Stimulated activated CD4-positive, alpha-beta T cell treated with anti-CD3 and anti-CD28 coated beads, Interleukin-15, amount 100 ng/mL, for 1 hour (primary cell): ENCODE measurements at places on chromosomes 2 and 18.

- DNase-seq = no peak
Observed at GRCh38 chr2:11103984-11104793, 51.1 kb upstream of the SLC66A3 start.

DNA sequence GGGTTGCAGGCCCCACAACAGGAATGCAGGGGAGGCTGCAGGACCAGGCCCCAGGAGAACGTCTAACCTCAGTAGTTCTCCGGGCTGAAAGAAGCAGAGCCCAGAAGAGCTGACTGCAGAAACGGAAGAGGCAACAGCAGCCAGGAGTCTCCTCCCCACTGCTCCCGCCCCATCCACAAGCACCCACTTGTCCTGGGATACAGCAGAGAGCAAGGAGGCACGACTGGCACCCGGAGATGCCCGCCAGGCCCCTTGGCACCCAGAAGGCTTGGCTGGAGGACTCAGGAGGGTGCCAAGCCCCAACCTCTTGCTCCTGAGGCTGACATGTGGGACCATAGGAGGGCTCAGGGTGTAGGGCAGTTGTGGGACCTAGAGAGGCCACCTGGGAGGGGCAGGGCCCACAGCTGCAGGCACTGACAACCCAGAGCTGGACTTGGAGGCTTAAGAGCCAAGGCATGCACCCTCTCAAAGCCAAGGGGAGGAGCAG, 29.0 kb upstream of the TNS1 start:
- DNase-seq = no peak

DNA sequence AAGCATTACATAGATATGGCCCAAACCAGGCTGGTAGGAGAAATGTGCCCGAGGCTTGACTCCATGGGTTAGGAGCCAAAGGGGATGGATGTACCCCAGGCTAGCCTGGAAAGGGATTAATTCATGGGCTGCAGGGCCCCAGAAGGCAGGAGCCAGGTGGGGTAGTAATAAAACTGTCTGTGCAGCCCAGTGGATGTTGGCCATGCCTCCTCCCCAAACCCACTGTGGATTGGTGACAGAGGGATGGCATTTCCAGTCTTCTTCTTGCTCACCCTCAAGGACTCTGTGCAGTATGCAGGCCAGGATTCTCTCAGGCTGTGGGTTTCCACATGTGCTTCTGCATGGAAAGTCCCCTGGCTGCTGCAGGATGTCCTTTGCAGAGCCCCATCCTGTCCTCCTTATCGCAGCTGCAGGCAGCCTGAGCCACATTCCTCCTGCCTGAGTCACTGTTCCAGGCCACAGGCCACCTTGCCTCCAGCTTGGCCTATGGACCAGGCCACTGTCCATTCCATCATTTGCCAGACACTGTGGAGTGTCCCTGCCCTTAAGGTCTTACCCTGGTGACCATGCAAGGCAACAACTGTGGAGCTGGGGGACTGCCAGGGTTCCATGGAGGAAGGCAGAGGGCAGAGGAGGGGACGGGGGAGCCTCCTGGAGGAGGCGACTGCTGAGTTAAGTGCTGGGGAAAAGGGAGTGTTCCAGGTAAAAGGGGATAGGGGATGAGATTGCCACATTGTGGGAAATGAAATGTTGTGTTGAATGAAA, 38.9 kb downstream of the INO80C start:
- DNase-seq = no peak

DNA sequence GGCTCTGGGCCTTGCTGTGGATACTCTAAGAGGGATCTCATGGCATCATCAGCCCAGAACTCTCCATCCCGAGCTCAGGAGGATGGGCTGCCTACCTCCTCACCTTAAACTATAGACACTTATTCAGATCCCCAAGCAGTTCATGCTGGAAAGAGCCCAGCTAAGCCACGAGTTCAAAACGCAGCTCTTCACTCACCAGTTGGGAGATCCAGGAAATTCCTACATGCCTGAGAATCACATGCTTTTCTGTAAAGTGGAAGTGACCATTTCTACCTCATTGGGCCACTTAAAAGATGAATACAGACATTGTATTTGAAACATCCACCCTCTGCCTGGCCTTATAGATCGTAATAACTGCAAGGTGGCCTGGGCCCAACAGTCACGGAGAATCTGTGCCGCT, 6.6 kb downstream of the ATOH8 start:
- DNase-seq = no peak

- no peak for DNase-seq
Observed at GRCh38 chr2:25369439-25369838, 27.7 kb upstream of the DNMT3A start.

GRCh38 chr2:195600778-195601177, 56.2 kb upstream of the SLC39A10 start:
- no peak for DNase-seq

GRCh38 chr2:240208096-240208495, 67.6 kb upstream of the OTOS start:
- no peak for DNase-seq

DNA sequence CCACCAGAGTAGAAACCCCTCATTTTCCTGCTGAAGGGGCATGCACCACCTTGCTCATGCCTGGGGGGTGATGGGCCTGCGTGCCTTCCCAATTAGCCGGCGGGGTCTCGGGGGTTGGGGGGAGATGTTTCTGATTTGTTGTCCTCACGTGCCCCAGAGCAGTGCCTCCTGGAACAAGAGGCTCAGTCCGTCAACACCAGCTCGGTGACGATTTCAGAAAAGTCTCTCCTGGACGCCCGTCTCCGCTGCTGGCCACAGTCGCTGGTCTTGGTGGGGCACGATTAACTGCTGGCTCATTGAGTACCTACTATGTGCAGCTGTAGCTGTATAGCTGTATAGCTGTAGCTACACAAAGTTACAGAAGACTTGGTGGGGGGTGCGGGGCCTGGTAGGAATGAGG, 4.4 kb downstream of the ACKR3 start:
- DNase-seq = no peak

DNA sequence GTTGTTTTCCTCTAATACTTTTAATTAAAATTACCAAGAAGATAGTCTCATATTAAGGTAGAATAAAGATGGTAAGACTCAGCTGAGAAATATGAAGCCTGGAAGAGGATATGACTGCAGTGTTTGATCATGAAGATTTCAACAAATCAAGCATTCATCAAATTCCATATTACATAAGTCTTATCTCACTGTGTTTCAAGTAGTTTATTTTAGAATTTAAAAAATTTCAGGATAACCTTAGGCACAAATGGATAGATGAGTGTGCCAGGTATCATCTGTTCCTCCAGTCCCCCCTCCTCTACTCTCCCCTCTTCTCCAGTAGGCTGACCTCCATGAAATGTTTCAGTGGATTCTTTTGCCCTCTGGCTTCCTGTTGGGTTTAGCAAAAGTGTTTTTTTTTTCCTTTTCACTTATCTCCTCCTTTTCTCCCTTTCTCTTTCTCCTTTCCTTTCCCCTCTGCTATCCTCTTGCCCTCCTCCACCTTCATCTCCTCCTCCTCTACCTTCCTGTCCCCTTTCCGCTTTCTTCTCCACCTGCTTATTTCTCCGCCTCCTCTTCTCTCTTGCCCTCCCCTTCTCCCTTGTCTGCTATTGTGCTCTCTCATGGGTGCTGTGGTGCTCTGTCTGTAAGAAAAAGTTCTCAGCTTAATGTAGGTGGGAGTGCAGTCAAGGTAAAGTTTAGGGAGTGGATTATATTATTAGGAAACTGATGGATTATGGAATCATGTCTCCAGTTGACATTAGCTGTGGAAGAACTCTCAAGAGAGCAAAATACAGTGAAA, 72.8 kb downstream of the ABI2 start:
- no peak for DNase-seq

- DNase-seq = no peak
Observed at GRCh38 chr2:33146102-33146501, 199.3 kb downstream of the LTBP1 start.

- DNase-seq = no peak
Observed at GRCh38 chr2:237708961-237709360, 81.6 kb downstream of the LRRFIP1 start.

- DNase-seq = no peak
Observed at GRCh38 chr2:140416577-140416976, 1636.4 kb upstream of the NXPH2 start.

DNA sequence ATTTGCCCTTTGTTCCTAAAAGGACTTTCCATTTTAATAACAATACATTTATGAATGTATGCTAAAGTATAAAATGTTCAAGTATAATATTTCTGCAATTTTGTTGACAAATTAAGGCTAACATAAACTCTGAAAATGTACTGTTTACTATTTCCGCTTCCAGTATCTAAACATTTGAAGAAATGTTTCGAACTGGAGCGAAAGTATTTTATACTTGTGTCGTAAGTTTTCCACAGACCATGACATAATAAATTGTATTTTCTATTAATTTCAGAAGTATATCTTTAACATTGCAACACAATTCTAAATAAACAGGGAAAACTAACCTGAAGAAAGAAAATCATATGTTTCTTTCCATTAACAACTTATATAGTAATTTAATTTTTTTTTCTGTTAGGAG, 146.3 kb downstream of the CALCRL start:
- DNase-seq = no peak

- DNase-seq = no peak
Observed at GRCh38 chr2:58047373-58047935, 848 bp downstream of the VRK2 start.

DNA sequence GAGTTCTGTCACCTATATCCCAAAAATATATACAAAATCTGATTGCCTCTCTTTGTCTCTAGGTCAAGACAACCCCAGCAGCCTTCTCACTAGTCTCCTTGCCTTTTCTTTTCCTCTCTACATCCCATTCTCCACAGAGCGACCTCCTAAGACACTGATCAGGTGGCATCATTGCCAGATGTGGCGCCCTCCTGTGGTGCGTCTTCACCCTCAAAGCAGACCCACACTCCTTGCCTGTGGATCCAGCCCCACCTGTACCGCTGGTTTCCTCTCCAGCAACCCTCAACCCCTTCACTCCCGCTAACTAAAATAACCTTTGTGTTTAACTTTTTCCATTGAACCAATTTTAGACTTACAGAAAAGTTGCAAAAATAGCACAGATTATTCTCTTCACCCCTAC, 273.3 kb downstream of the GLI2 start:
- DNase-seq = no peak

GRCh38 chr18:75455249-75456198, 28.0 kb upstream of the SMIM21 start:
- no peak for DNase-seq

DNA sequence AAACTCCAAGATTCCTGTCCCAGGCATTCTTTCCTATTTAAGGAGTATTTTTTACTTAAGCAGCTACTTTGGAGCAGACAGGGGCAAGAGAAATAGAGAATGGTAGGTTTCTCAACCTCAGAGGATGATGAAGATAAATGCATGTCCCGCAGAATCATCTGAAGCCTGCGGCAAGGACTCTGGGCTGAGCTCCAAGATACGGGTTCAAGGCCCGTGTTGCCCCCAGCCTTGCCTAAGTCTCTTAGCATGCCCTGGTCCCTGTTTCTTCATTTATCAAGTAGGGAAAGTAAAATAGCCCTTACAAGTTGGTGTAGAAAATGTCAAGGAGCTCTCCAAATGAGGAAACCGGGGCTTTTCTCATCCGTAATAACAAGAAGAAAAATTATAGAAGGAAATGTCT, 214.0 kb downstream of the KLHL29 start:
- no peak for DNase-seq

DNA sequence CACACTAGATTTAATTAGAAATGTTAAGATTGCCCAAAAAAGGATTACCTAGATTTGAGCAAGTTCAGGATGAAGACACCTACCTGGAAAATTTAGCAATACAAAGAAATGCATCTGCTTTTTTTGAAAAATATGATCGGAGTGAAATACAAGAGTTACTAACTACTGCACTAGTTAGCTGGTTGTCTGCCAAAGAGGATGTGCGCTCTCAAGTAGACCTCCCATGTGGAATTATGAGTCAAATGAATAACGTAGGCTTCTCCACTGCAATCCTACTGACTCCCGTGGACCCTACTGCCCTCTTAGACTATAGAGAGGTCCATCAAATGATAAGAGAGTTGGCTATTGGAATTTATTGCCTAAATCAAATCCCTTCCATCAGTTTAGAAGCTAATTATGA, 2.0 kb downstream of the ANKAR start:
- DNase-seq = no peak

GRCh38 chr2:233248999-233249398, 2.5 kb upstream of the ATG16L1 start:
- no peak for DNase-seq

DNA sequence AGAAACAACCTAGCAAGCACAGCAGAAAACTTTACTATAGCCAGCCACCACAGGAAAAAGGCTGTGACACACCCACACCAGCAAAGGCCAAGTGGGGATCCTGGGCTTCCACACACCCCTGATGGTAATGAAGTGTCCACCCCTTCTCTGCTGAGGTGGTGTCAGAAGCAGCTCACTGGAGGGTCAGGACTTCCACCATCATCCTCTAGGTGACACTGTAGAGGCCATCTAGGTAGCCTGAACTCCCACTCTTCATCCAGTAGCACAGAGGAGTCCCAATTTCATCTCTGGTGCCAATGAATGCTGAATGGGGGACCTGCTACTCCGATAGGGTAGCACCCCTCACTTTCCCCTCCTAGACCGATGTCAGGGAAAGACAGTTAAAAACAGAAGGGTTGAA, 1544.4 kb downstream of the LRP1B start:
- DNase-seq = no peak

DNA sequence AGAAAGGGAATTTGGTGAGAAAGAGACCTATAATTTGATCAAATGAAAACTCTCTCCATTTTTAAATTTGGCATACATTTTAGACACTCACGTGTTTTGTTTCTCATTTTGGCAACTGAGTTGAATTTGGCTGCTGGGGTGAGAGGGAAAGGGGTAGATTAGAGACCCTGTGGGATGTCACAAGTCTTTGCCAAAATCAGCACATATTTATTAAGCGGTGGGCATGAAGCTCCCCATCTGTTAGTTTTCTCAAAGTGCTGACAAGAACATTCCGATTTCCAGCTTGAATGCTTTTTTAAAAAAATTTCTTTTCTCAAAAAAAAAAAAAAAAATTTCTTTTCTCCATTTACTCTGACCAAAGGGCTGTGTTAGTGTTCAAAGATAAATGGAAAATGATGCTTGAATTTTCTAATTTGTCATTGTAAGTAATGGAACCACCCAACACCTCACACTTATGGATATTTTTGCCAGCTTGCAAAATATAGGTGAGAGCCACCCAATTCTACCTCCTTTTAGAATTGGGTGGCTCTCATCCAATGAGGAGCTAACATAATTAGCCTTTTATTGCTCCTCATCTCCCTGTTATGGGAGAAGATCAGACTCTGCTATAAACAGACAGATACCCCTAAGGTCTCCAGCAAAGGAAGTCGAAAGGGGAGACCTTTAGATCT, 222.9 kb upstream of the FN1 start:
- no peak for DNase-seq

- no peak for DNase-seq
Observed at GRCh38 chr18:22109535-22109934, 59.9 kb upstream of the GATA6 start.
